ENCODE measurements at places on chromosomes 11 and 22. TPM values are rescaled to one million over a fixed set of nuclear protein-coding genes. Genes with fewer than 3 reads are reported as not detected.

Gene PLEKHA7
- total RNA-seq, result 8.1 TPM

Gene HOATZ
- not detected for total RNA-seq

Gene APOL3
- 25.4 TPM for total RNA-seq

Gene APOBEC3C
- total RNA-seq, result 8.1 TPM

Gene ACTN3
- not detected for total RNA-seq

Gene PRPF19
- 31.2 TPM for total RNA-seq

Gene OR5AR1
- not detected for total RNA-seq

Gene DNAJB7
- not detected for total RNA-seq

Gene A4GALT
- 10.7 TPM for total RNA-seq

Gene KDM4D
- 1.2 TPM for total RNA-seq

Gene BEST1
- total RNA-seq, result 2.0 TPM

Gene BIK
- 2.5 TPM for total RNA-seq

Gene MRGPRX4
- not detected for total RNA-seq

Gene RANGAP1
- 15.0 TPM for total RNA-seq

Measured in urinary bladder (tissue), 4 donors.